Karpas-422 (cell line): ENCODE measurements at places on chromosomes 12 and 14.

- no peak for DNase-seq
Measured at GRCh38 chr14:88681755-88682494, 110.8 kb downstream of the EML5 start.

DNA sequence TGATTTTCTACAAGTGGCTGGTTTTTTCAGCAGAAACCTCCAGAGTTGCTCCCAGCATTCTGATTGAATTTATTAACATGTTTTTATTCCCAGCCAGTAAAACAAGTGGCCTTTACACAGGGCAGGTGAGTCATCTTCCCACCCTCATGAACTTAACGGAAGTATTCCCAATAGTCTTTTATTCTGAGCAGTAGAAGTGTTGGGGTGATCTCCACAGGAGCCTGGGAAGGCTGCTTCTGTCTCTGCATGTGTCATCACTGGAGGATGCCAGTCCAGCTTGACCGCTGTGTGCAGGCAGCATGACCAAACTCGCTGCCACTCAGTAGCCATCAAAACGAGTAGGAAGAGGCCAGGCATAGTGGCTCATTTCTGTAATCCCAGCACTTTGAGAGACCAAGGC is 13.4 kb upstream of the DNAH10 start:
- DNase-seq = no peak

GRCh38 chr14:94936401-94936892 is 166.5 kb upstream of the GSC start:
- DNase-seq = no peak

DNA sequence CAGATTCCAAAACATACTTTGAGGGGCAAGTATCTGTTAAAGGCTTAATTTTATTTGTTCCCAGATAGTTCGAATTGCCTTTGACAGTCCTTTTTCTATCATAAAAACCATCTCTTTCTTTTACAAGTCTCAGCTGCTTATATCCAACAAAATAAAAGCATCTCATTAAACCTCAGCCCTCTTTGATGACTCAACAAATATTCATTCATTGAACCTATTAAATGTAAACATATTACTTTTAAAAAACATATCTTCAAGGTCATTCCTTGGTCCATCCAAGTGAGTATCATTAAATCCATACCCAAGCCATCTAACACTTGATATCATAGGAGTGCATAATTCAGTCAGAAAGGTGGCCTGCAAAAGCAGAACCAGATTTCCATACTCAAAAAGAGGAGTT is 154.6 kb upstream of the BCL2L14 start:
- no peak for DNase-seq

- no peak for DNase-seq
Measured at GRCh38 chr12:109018296-109018695, 2.6 kb downstream of the SVOP start.

DNA sequence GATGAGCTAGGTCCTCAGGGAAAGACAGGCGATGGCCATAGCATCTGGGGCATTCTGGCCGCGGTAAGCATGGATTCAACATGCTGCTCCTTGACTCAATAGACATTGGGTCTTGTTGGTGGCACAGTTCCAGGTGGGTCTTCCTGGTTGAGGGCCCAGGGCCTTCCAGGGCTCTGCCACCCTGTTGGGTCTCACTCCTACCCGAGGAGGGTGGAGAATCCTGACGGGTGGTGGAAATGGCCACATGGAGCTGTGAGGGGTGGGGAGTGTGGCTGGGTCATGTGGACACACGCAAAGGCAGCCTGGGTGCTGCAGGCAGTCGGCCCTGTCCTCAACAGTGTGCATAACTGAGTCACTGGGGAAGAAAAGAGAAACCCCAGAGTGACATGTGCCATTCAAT is 148.1 kb downstream of the KIF26A start:
- no peak for DNase-seq

- no peak for DNase-seq
Measured at GRCh38 chr12:111942557-111942956, 70.4 kb downstream of the TMEM116 start.

- DNase-seq = no peak
Measured at GRCh38 chr12:116880213-116880816, 926 bp downstream of the HRK start.

DNA sequence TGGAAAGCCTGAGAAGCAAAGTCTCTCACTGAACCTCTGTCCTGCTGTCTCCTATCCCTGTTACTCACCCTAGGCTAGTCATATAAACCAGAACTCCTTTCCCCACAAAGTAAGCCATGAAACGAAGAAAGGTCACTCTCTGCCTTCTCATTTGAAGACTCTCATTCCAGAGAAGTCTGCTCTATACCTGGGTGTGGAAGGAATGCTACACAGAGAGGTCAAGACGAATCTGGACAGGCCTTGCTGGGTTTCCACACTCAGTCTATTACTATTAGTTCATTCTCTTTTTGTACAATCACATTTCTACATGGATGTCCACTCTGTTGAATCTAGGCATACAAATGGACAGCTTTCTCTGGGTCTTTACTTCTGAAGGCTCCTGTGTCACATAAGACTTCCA is 2.4 kb upstream of the AEBP2 start:
- DNase-seq = no peak

- DNase-seq = peak; percentile 79
Measured at GRCh38 chr14:59055439-59056045, 132.9 kb upstream of the DAAM1 start.

DNA sequence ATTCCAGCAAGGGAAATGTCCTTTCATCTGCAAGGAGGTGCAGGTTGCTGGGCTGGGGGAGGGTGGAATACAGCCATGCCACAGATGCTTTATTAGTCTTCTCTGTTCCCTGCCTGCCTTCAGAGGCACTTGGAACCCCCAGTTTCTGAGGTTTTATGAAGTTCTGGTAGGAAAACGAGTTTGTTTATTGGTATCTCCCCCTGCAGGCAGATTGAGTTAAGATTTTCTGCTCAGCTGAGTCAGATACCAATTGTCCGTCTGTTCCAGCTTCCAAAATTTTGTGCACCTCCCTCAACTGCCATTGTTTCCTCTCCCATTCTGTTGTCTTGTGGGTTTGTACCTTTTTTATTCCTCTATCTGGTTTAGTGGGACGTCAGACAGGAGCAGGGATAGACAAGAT is 155.6 kb downstream of the ETV6 start:
- DNase-seq = peak; percentile 46

- DNase-seq = no peak
Measured at GRCh38 chr12:8696442-8697090, 1.2 kb upstream of the RIMKLB start.

DNA sequence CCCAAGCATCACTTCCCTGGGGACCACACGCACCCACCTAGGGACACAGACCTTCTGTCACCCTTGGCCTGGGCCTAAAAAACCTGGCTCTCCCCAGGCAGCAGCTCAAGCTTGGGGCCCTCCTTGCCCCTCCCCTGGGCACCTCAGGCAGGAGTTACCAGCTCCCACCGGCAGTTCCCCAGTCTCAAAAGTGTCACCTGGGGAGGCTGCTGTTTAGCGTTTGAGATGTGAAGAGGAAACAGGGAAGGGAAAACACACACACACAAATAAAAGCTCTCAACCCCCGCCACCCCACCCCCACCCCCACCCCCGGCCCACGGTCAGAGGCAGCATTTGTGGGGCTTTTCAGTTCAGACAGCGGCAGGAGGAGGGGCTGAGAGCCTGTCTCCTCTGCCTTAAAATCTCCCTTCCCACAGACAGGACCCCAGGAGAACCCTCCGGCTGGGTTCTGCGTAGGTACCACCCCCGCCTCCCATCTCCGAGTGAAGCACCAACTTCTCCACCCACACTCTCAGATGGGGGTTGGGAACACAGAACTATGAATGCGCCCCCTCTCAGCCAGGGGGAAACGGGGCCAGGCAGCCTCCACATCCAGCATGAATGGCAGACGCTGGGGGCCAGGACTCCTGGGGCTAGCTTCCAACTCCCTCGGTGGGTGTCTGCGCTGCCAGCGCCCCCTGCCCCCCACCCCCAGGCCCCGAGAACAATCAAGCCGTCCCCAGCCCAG is 3.0 kb downstream of the NCOR2 start:
- DNase-seq = no peak

DNA sequence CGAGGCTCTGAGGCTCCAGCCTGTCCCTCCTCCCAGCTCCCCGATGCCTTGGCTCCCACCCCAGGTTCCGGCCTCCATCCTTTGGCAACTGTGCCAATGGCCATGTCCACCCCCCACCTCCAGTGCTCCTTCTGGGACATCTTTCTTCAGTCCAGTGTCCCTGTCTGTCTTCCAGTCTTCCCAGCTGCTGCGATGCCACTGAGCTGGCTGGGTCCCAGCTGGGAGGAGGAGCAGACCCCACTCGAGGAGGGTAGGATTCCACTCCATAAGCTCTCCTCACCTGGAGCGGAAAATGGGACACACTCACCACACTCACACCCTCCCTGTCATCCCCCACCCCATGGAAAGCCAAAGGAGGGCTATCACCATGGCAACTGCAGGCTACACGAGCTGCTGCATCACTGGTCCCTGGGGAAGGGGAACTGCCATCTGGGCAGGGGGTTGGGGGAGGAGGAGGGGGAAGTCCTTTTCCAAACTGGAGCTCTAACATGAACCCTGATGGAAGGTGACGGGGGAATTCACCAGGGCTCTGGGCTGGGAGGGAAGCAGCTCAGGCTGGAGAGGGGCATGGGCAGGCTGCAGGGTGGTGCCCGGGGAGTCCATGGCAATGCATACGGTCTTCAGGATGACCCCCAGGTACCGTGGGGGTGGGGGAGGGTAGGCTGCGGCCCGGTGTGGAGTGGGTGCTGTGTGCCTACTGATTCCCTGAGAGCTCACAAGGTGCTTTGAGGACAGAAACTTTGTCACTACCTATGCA is 94.3 kb downstream of the LRRC74A start:
- DNase-seq = peak; percentile 62

GRCh38 chr12:119693511-119693910 is 25.6 kb downstream of the PRKAB1 start:
- DNase-seq = no peak

DNA sequence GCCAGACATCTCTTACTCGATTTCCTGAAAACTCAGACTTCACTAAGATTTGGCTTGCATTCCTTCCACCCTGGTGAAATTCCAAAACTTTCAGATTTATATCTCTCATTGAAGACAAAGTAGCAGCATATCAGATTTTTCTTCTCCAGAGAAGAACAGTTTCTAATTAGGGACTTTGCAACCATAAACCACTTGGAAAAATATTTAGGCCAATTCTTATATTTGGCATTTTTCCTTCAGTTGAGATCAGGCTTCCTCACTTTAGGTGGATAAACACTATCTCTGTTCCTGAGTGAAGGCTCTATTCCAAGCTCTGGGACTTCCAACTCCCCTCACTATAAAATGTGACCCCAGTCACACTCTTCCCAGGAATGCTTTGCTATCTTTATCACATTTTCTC is 1434.3 kb upstream of the FLRT2 start:
- DNase-seq = no peak

GRCh38 chr14:79201564-79202207 is 1009.6 kb downstream of the DIO2 start:
- no peak for DNase-seq

DNA sequence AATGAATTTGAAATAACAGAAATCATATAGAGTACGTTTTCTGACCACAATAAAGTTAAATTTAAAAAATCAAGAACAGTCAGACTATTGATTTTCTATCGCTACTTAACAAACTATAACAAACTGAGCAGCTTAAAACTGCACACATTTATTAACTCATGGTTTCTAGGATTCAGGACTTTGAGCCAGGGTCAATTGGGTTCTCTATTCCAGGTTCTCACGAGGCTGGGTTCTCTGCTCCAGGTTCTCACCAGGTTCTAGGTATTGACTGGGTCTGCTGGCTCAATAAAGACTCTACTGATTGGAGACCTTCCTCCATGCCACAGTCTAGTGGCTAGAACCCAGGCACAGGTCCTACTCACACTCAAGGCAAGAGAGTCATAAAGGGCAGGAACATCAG is 22.8 kb downstream of the ABCC9 start:
- no peak for DNase-seq

- no peak for DNase-seq
Measured at GRCh38 chr12:131088701-131089530, 135.2 kb downstream of the ADGRD1 start.

DNA sequence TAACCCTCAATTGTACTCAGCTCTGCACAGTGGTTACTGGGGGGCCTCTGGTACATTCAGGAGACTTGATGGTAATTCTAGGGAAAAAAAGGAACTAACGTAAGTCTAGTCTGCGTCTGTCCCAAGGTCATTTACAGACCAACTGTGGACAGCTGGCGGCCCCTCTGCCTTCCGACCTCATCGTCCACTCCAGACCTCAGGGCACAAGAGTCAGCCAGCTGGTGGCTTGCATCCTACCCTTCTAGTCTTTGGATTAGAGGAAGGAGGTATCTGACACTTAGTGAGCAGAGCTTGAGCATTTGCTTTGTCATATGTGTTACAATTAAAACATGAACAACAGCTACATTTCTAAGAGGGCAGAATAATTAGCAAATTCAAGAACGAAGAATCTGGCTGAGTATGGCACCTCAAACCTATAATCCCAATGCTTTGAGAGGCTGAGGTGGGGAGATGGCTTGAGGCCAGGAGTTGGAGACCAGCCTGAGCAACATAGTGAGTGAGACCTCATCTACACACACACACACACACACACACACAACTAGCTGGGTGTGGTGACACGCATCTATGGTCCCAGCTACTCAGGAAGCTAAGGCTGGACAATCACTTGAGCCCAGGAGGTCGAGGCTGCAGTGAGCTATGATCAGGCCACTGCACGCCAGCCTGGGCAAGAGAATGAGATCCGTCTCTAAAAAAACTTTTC is 36.5 kb downstream of the SSH1 start:
- no peak for DNase-seq

DNA sequence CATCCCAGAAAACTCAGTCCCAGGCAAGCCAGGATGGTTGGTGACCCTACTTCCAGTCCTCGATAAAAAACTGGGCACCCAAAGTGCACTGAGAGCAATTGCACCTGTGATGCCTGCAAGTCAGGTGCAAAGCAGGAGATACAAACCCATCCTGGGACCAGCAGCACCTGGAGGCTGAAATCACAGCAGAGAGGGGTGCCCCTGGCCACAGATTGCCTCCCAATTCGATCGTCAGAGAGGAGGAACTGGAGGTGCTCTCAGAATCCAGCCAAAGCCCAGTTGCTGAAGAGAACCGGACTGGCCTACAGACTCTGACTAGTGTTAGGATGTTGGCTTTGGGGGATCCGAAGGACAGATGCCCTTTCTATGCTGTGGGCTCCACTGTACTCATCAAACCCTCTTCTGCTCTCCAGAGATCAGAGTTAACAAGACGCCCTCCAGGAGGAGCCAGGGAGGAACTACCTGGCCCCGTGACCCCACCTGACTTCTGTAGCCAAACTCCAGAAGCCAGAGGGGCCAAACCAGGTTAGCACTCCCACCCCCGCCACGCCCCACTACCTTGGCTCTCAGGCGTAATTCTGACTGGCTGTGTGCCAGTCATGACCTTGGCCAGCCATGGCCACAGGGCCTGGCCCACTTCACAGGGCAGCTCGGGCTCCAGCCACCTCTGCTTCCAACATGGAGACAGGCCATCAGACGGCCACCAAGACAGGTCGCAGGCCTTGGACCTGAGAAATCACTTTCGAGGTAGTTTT is 284.5 kb upstream of the RTL1 start:
- DNase-seq = no peak

DNA sequence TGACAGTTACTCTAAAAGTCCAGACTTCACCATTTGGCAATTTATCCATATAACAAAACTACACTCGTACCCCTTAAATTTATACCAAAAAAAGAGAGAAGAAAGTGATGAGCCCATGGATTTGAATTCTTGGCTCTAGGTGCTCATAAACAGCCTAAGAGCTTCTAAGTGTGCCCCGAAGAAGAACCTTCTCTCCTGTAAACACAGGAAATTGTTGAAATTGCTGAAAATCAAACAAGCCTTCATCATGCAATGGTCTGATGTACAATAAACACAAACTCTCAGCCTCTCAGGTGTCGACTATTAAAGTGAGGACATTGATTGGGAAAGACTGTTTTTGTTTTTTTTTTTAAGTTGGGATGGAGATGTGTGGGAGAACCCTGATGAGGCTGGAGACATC is 21.8 kb downstream of the PDE6H start:
- no peak for DNase-seq
